ENCODE measurements at places on chromosomes 3 and 15. TPM values are rescaled to one million over a fixed set of nuclear protein-coding genes. Genes with fewer than 3 reads are reported as not detected.

- DNase-seq = no peak
Measured at GRCh38 chr3:95813244-95813643, 1001.1 kb upstream of the EPHA6 start.

DNA sequence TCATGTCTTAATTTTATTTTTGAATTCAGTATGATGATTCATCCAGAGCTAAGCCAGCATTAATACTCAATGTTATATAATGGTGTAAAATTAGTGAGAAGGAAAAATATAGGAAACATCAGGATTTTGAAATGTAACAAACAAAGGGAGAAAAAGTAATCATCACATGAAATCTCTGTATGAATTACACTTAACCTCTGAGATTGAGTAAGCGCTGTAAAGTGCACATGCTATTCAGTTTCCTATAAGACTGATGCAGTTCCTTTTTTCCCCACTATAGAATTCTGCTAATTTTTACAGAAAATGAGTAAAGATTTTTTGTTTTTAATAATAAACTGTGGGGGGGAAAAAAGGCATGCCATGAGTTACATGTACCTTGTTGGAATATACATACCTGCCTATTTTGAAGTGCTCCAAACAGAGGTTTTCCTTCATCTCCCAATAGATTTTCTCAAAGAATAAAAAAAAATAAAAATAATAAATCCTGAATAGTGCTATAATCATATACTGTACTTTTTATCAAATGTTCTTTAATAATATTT, 64.0 kb upstream of the TTBK2 start:
- no peak for DNase-seq

Gene BUB1B
- total RNA-seq = 2.3 TPM

Gene KIF23
- 2.7 TPM for total RNA-seq

- no peak for DNase-seq
Measured at GRCh38 chr15:38028869-38029268, 94.4 kb downstream of the TMCO5A start.

- no peak for DNase-seq
Measured at GRCh38 chr3:8869613-8870012, 93.7 kb downstream of the RAD18 start.

Gene TRIM69
- total RNA-seq = 13.6 TPM

All from lower leg skin (tissue), 4 donors.